ENCODE measurements at places on chromosomes 12 and 14.

DNA sequence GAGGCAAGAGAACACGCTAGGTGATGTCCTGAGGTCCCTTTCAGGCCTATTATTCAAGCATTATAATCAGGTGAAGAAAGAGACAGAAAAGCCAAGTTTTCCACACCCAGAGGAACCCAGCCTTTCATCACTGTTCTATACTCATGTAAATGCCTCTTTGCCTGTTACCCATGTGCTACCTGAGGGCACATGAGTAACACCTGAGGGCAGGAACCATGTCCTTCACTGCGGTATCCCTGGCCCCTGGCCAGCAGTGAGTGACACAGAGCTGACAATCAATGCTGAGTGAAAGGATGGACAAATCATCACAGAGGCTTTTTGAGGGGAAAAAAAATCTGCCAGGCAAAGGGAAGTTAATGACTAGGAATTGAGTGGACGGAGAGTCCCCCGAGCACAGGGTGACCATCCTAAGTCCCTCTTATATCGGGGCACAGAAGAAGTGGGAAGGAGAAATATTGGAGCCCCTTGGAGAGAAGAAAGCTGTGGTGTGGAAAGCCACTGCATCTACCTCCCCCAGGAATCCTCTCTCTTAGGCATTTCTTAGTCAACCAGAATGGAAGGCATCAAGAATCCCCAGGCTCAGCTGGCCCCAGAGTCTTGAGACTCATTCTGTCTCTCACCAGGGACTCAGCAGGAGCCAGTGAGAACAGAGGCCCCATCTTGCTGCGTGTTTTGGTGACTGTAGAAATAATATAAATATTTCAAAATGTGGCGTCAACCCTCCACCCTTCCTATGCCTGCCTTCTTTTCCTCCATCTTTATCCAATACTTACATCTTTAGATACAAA lies 212.9 kb downstream of the DPF3 start:
- DNase-seq = no peak

GRCh38 chr12:13176256-13176655 lies 20.3 kb upstream of the EMP1 start:
- DNase-seq = no peak

- no peak for DNase-seq
Measured at GRCh38 chr14:85508863-85509262, 21.1 kb upstream of the FLRT2 start.

GRCh38 chr12:131121705-131122405 lies 168.1 kb downstream of the ADGRD1 start:
- no peak for DNase-seq

GRCh38 chr12:11758087-11758486 lies 108.6 kb downstream of the ETV6 start:
- no peak for DNase-seq

DNA sequence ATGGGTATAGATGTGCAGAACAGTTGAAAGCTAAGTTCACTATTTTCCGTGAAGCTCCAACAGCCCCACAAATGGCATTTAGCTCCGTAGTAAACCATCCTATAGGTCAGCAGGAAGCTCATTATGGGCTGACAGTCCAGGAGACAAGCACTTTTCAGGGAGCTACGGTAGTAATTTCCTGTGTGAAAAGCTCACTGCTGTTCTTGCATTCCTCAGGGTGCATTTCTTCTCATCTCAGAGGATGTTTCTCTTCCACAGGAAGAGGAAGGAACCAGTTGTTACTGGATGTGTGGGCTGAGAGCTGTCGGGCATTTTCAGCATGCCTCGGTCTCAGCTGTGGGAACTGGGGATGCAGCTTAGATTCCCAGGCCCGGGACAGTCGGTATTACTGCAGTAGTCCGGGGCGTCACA lies 72.8 kb downstream of the GALNT4 start:
- no peak for DNase-seq

Data from activated T-cell treated with anti-CD3 and anti-CD28 coated beads for 1 hour (primary cell).